Lung microvascular endothelial cell (primary cell): ENCODE measurements at places on chromosomes 2 and 18. TPM values are rescaled to one million over a fixed set of nuclear protein-coding genes. Genes with fewer than 3 reads are reported as not detected.

DNA sequence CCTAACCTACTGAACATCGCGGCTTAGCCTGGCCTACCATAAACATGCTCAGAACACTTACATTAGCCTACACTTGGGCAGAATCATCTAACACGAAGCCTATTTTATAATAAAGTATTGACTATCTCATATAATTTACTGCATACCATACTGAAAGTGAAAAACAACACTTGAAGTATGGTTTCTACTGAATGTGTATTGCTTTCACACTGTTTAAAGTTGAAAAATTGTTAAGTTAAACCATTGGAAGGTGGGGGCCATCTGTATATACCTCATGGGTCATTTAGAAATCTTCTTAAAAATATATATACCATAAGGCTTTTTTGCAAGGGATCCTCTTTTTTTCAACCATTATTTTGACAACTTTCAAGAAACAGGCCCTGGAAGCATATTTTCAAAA, 16.5 kb downstream of the RNF149 start:
- no peak for DNase-seq

The MCFD2 gene
- total RNA-seq, result 161 and 185 TPM in 2 replicates

The ITGB6 gene
- not detected in 2 replicates for total RNA-seq

DNA sequence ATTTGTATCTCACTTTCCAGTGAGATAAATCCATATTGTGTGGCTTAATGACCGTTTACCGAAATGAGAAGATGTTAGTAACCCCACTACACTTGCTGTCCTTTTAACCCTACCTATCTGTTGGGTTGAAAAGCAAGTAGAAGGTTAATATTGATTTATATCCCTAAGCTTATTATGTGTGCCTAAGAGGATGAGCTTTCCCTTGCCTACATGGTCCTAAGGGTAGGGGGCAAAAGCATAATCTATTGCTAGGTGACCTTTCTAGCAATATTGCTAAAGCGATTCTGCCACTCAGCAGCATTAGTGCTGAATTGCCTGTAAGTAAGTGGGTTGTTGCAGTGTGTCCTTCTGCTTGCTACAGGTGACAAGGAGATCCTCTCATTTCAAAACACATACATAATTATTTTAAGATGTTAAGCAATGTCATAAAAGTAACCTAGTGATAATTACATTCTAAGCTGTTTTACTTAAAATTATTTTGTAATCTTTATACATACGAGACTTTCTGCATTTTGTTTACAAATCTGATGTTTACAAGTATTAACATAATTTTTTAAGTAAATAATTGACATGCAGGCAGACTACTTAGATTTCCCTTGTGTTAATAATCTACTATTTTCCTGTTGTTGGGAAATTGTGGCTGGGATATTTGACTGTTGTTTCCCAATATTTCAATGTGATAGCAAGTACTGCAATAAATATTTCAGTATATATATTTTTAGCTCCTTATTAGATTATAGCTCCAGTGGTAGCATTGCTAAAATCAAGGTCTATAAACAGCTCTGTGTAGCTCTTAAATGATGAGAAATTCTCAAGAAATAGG, 49.1 kb upstream of the CABYR start:
- no peak for DNase-seq

The VSNL1 gene
- not detected in 2 replicates for total RNA-seq

DNA sequence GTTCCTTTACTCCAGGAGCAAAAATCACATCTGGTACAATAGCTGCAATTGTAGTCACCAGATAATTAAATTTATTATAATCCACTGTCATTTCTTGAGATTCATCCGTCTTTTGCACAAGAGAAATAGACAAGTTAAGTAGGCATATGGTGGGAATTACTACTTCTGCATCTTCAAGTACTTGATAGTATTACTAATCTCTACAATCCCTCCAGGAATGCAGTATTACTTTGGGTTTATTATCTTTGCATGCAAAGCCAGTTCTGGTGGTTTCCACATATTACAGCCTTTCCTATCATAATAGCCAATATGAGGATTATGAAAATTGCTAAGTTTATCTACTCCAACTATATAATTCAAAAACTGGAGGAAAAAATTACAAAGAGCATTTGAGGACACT, 254.1 kb downstream of the IKZF2 start:
- no peak for DNase-seq
